ENCODE measurements at places on chromosomes 2 and 18. TPM values are rescaled to one million over a fixed set of nuclear protein-coding genes. Genes with fewer than 3 reads are reported as not detected.

DNA sequence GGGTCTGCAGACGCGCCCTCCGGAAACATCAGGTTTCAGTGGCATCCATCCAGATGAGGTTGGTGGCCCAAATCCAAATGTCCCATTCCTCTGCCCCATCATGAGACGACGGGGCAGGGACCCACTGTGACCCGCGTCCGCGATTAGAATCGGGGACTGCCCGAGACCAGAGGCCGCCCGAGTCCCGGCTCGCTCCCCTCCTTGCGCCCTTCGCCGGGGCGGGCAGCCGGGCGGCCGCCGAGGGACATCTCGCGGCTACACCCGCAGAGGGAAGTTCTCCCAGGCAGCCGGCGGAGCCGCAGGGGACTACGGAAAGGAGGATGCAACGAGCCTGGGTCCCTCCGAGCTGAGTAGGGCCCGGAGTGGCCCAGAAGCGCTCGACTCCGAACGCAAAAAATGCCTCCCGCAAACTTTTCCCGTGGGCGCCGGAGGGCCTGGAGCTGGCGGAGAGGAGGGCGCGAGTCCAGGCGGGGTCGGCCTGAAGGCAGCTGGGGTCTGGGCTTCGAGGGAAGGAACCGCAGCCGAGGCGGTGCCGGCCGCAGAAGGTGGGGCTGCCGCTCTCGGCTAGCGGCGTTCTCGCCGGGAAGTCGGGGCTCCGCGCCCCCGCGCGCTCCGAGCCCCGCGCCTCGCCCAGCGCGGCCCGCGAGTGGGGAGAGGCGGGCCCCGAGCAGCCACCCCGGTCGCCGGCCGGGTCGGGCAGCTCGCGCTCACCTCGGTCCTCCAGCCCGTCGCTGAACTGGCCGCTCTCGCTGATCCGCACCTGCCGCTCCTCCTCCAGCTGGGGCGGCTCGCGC, 580 bp downstream of the TMEM163 start:
- peak; percentile 80 for DNase-seq

GRCh38 chr18:69626643-69627242, 226.1 kb downstream of the DOK6 start:
- DNase-seq = no peak

GRCh38 chr2:44748-45341, 1.5 kb downstream of the FAM110C start:
- no peak for DNase-seq

DNA sequence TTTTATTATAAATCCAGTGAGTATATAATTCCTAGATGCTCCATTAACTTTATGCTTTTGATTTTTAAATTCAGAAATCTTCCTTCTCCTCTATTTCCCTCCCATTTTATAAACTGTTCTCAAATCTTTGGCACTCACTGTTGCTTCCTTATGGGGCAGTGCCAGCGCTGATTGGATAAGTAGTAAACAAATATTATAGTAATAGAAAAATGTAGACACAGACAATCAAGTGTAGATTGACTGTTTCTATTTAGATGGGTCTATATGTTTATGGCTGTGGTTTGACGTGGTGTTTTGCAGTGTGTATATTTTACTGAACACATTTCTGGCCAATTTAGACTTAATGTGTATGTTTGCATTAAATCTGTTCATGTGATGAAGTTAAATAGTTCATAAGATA, 36.6 kb downstream of the LYPD6B start:
- DNase-seq = no peak

The HMSD gene
- polyA plus RNA-seq = not detected

The POTEE gene
- polyA plus RNA-seq = not detected

The ZNF521 gene
- polyA plus RNA-seq = 1.8 TPM

The RNF125 gene
- 0.62 TPM for polyA plus RNA-seq

The RAB6D gene
- 0.24 TPM for polyA plus RNA-seq

Measured in kidney (tissue), 22 donors.